Heart left ventricle (tissue), 16 donors: ENCODE measurements at places on chromosomes 16 and 17.

DNA sequence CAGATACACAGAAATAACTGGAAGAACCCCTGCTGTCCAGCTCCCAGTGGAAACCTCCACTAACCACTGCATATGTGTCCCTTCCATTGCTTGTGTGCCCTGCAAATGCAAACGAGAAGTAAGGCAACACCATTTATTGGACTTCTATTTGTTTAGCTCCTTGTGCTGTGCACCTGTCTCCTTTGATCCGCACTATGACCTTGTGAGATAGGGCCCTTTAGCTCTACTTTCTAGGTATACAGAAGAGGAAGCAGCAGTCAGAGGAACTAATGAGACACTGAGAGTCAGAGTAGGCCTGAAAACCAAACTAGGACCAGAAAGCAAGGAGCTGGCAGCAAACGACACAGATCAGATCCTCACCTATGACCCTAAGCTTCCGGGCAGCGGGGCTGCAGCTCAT, 22.4 kb downstream of the SOX9 start:
- no peak overlapping the region for H3K4me3 ChIP-seq
- no peaks in the 10 kb centered on the region for H3K27me3 ChIP-seq
- no peaks in the 10 kb centered on the region for H3K36me3 ChIP-seq
- DNase-seq: no peak
- H3K27ac ChIP-seq: no peak overlapping the region
- H3K4me1 ChIP-seq: no peaks in the 10 kb centered on the region

- no peak overlapping the region for H3K4me3 ChIP-seq
- H3K4me1 ChIP-seq: no peaks in the 10 kb centered on the region
- H3K36me3 ChIP-seq: no peaks in the 10 kb centered on the region
- H3K27me3 ChIP-seq: no peaks in the 10 kb centered on the region
- no peak for DNase-seq
Measured at GRCh38 chr17:34389126-34389750, 26.2 kb upstream of the CCL1 start.

GRCh38 chr17:34761646-34762045, 182.3 kb downstream of the TMEM132E start:
- no peaks in the 10 kb centered on the region for H3K4me1 ChIP-seq
- no peak overlapping the region for H3K27ac ChIP-seq
- no peaks in the 10 kb centered on the region for H3K36me3 ChIP-seq
- H3K27me3 ChIP-seq: peaks cover 7% of the 10 kb centered on the region
- DNase-seq: no peak

GRCh38 chr17:28196636-28197035, 122.4 kb upstream of the TMEM97 start:
- no peaks in the 10 kb centered on the region for H3K36me3 ChIP-seq
- DNase-seq: no peak
- H3K27ac ChIP-seq: peak overlapping the region; percentile 56
- H3K4me3 ChIP-seq: no peak overlapping the region

- no peaks in the 10 kb centered on the region for H3K27me3 ChIP-seq
- H3K4me1 ChIP-seq: peaks cover 37% of the 10 kb centered on the region
- no peak overlapping the region for H3K4me3 ChIP-seq
- DNase-seq: no peak
- H3K27ac ChIP-seq: peak overlapping the region; percentile 44
Measured at GRCh38 chr17:42513686-42514085, 22.4 kb upstream of the NAGLU start.

DNA sequence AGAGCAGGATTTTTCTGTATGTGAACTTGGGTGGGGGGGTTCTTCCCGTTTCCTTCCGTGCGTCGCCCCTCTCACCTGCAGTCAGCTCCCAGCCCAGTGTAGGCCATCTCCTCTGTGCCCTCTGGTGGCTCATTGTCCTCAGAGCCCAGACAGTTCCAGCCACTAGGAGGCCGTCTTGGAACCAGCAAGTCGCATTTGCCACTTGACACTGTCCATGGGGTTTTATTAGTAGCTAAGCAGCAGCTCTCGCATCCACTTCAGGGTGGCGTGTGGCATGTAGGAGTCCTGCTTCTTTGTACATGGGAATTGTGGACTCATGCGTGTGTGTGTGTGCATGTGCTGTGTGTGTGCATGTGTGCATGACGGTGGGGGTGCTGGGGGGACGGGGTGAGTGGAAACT, 74.0 kb downstream of the SEC14L1 start:
- H3K4me1 ChIP-seq: peaks cover 14% of the 10 kb centered on the region
- H3K4me3 ChIP-seq: no peak overlapping the region
- H3K36me3 ChIP-seq: peaks cover 81% of the 10 kb centered on the region
- H3K27me3 ChIP-seq: no peaks in the 10 kb centered on the region

DNA sequence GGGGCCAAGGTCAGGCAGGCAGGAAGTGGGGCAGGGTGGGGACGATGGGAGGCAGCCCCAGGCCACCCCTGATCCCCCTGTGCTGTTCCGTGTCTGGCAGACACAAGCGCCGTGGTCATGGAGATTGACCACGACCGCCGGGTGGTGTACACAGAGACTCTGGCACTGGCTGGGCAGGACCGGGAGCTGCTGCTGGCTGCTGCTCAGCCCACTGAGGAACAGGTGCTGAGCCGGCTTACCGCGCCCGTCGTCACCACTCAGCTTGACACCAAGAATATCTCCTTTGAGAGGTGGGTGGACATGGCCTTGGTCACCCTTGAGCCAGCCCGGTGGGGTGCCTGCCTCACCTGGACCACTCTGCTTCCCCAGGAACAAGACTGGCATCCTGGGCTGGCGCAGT, 13.7 kb downstream of the CORO6 start:
- no peak for DNase-seq
- no peak overlapping the region for H3K27ac ChIP-seq
- H3K4me3 ChIP-seq: no peak overlapping the region
- peaks cover 6% of the 10 kb centered on the region for H3K4me1 ChIP-seq

GRCh38 chr17:50393700-50394099, 3.6 kb downstream of the LRRC59 start:
- no peak overlapping the region for H3K27ac ChIP-seq
- H3K4me3 ChIP-seq: no peak overlapping the region
- peaks cover 25% of the 10 kb centered on the region for H3K36me3 ChIP-seq
- H3K4me1 ChIP-seq: peaks cover 20% of the 10 kb centered on the region
- H3K27me3 ChIP-seq: no peaks in the 10 kb centered on the region

GRCh38 chr16:74107795-74108610, 188.6 kb upstream of the PSMD7 start:
- H3K36me3 ChIP-seq: no peaks in the 10 kb centered on the region
- no peaks in the 10 kb centered on the region for H3K27me3 ChIP-seq
- DNase-seq: no peak
- H3K4me1 ChIP-seq: no peaks in the 10 kb centered on the region
- H3K4me3 ChIP-seq: peak overlapping the region; percentile 5

DNA sequence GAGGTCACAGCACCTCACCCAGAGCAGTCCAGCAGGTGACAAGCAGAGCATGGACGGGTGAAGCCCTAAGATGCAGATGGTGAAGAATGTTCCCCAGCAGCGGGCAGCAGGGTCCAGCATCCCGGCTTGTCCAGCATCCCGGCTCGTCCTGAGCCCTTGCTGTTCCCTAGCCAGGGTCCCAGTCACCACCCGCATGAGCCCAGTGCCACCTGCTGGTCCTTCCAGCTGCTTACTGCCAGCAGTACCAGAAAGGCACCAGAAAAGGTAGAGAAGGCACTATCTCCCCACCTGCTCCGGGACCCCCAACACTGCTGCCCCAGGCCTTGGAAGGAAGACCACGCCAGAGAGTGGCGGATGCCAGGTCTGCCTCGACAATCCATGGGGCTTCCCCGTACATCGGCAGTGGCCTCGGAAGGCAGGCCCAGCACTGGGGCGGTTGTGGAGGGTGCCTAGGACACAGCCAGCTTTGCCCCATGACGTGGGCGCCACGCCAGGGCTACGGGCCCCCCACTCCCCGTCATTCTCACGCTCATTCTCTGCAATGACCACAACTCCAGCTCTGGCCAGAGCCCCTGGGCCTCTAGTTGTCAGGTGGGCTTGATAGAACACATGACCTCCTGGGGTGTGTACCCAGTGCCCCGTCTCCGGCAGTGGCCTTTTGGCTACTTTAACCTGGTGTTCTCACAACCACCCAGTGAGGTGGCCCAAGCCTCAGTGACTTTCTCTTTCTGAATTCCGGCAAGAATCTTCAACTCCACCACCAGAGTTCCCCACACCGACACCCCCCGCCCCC, 1.4 kb downstream of the CENPX start:
- peak; percentile 85 for DNase-seq
- H3K27me3 ChIP-seq: no peaks in the 10 kb centered on the region
- no peak overlapping the region for H3K27ac ChIP-seq

- H3K4me3 ChIP-seq: no peak overlapping the region
- H3K27me3 ChIP-seq: no peaks in the 10 kb centered on the region
- no peaks in the 10 kb centered on the region for H3K36me3 ChIP-seq
Measured at GRCh38 chr16:85471469-85472431, 141.4 kb upstream of the GSE1 start.

DNA sequence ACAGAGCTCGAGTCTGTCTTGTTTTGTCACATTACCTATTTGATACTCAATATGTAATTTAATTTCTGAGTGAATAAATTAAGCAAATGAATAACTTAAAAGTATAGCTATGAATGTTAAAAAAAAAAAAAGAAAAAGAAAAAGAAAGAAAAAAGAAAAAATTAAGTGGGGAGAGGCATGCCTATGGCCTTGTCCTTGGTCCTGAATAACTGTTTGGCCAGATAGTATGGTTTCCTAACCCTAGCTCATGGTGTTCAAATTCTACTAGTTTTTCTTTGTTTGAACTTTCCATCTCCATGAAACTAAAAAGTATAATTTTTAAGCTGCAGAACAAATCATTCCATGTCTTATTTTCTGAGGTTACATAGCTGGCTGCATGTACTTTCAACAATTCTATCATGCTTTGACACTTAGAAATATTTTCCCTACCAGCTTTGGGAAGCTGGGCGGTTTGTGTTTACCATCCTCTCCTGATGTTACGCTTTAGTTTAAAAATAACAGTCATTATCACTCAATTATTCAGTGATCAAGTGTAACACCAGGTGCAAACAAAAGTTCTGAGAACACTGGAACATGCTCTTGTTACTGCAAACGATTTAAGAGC, 31.8 kb downstream of the TOX3 start:
- H3K4me1 ChIP-seq: no peaks in the 10 kb centered on the region
- no peak overlapping the region for H3K27ac ChIP-seq
- no peaks in the 10 kb centered on the region for H3K27me3 ChIP-seq

- H3K27ac ChIP-seq: no peak overlapping the region
- H3K36me3 ChIP-seq: no peaks in the 10 kb centered on the region
- H3K4me3 ChIP-seq: no peak overlapping the region
- H3K27me3 ChIP-seq: no peaks in the 10 kb centered on the region
- H3K4me1 ChIP-seq: no peaks in the 10 kb centered on the region
Measured at GRCh38 chr17:51618476-51618875, 358.1 kb downstream of the UTP18 start.

- H3K4me1 ChIP-seq: no peaks in the 10 kb centered on the region
- H3K27me3 ChIP-seq: no peaks in the 10 kb centered on the region
- H3K36me3 ChIP-seq: no peaks in the 10 kb centered on the region
- H3K27ac ChIP-seq: no peak overlapping the region
Measured at GRCh38 chr17:72145962-72146361, 25.1 kb downstream of the SOX9 start.

DNA sequence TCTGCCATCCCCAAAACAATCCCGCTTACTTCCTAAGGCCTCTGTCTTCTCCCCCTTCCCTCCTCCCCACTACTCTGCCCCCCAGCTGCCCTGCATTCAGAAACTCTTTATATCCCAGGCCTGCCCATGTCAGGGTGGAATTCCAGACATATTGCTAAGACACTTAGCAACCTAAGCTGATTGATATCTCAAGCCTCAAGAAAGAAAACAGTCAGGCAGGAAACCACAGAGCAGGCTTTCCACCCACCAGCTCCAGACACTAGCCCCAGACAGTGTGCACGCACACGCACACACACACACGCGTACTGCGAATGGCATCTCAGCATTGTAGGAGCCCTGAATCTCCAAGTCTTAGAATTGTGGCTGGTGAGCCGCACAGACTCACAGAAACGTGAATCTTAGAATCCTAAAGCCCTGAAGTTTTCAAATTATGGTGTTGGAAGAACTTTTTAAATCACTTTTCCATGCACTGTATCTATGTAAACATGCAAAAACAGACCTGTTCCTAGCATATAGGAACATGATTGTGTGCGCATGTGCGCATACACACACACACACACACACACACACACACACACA, 8.8 kb upstream of the LPCAT2 start:
- H3K27me3 ChIP-seq: no peaks in the 10 kb centered on the region
- no peaks in the 10 kb centered on the region for H3K36me3 ChIP-seq
- peaks cover 42% of the 10 kb centered on the region for H3K4me1 ChIP-seq
- no peak overlapping the region for H3K4me3 ChIP-seq
- peak; percentile 62 for DNase-seq
- H3K27ac ChIP-seq: peak overlapping the region; percentile 36

GRCh38 chr16:10780628-10781027, 37.0 kb downstream of the NUBP1 start:
- H3K36me3 ChIP-seq: no peaks in the 10 kb centered on the region
- H3K4me1 ChIP-seq: no peaks in the 10 kb centered on the region
- no peak overlapping the region for H3K4me3 ChIP-seq
- no peaks in the 10 kb centered on the region for H3K27me3 ChIP-seq

DNA sequence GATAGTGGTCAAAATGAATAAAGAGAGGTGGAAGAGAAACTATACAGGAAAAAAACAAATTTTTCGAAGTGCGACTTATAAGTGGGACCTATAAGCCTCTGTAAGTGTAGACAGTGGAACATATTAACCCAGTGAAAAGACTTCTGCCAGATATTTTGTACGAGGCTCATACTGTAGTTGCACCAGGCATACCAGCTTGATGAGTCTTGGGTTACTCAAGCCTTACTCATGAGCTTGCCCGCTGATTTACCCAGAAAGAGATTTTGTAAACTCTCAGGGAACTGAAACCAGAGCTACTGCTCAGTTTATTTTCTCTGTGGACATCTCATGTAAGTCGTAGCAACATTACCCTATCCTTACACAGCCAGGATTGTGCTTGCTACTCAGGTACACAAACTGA, 708.0 kb upstream of the SOX9 start:
- H3K4me3 ChIP-seq: no peak overlapping the region
- H3K27ac ChIP-seq: no peak overlapping the region
- H3K27me3 ChIP-seq: no peaks in the 10 kb centered on the region
- H3K4me1 ChIP-seq: no peaks in the 10 kb centered on the region
